ENCODE measurements at places on chromosomes 11 and 22.

GRCh38 chr11:100929377-100929776, 200.2 kb downstream of the PGR start:
- DNase-seq: no peak
- H3K36me3 ChIP-seq: peaks cover 5% of the 10 kb centered on the region
- no peak overlapping the region for H3K4me3 ChIP-seq
- H3K4me1 ChIP-seq: peaks cover 5% of the 10 kb centered on the region
- H3K27ac ChIP-seq: no peak overlapping the region
- H3K27me3 ChIP-seq: no peaks in the 10 kb centered on the region

- peaks cover 60% of the 10 kb centered on the region for H3K27me3 ChIP-seq
- peak; percentile 26 for DNase-seq
- no peaks in the 10 kb centered on the region for H3K36me3 ChIP-seq
- peak overlapping the region; percentile 68 for H3K4me3 ChIP-seq
- H3K4me1 ChIP-seq: peaks cover 12% of the 10 kb centered on the region
- no peak overlapping the region for H3K27ac ChIP-seq
Observed at GRCh38 chr11:20207781-20208621, 47.7 kb upstream of the DBX1 start.

DNA sequence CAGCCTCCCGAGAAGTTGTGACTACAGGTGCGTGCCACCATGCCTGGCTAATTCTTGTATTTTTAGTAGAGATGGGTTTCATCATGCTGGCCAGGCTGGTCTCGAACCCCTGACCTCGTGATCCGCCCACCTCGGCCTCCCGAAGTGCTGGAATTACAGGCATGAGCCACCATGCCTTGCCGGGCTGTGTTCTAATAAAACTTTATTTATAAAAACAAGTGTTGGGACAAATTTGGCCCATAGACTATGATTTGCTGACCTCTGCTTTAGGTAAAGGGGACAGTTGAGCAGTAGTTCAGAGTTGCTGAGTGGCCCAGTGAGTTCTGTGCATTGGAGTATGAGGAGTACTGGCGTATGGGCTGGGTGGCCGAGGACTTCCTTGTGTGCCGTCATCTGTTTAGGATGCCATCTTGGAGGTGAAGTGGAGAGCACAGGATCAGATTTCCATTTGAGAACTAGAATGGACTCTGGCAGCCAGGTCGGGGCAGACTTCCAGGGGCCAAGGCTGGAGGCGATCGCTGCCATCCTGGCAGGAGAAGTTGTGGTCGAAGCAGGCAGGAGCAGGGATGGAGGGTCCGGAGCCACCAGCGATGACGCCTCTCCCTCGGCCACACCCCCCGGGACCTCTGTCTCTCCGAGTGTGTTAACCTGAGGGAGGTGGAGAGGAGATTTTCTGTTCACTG, 43.8 kb downstream of the FBLN1 start:
- H3K27ac ChIP-seq: peak overlapping the region; percentile 16
- H3K36me3 ChIP-seq: peaks cover 60% of the 10 kb centered on the region
- DNase-seq: no peak
- H3K4me1 ChIP-seq: peaks cover 21% of the 10 kb centered on the region
- H3K4me3 ChIP-seq: no peak overlapping the region

- no peaks in the 10 kb centered on the region for H3K36me3 ChIP-seq
- H3K27ac ChIP-seq: no peak overlapping the region
- DNase-seq: no peak
- peaks cover 3% of the 10 kb centered on the region for H3K4me1 ChIP-seq
Observed at GRCh38 chr11:17468122-17468521, 8.5 kb downstream of the ABCC8 start.

DNA sequence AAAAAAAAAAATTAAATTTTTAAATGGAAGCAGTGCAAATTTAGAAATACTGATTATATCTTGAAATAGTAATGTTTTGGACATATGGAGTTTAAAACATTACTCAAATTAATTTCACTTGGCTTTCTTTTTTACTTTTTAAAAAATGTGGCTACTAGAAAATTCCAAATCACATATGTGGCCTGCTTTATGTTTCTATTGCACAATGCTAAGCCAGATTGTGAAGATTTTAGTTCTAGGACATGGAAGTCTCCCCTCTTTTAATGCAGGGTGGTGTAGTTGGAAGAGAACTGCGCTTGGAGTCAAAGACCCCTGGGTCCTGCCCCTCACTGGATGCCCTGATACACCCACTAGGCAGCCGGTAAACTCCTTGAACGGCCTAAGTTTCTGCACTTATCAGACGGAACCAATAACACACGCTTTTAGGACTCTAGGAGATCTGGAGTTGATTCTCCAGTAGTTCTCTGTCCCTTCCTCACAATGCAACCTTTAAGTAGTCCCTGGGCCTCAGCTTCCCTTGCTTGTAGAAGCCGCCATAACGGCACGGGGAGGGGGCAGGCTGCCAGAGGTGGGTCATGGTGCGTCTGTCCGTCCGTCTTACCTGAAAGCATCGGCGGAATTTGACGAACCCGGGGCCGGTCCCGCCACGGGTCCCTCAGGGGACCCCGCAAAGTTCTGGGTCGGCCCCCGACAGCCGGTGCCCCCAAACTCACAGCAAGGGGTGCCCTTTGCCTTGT, 505 bp downstream of the FAM227A start:
- H3K4me3 ChIP-seq: peak overlapping the region; percentile 95
- peaks cover 23% of the 10 kb centered on the region for H3K4me1 ChIP-seq
- H3K36me3 ChIP-seq: peaks cover 15% of the 10 kb centered on the region
- H3K27me3 ChIP-seq: no peaks in the 10 kb centered on the region
- peak overlapping the region; percentile 100 for H3K27ac ChIP-seq
- no peak for DNase-seq
